Amniotic stem cell (primary cell): ENCODE measurements at places on chromosomes 6 and 20.

DNA sequence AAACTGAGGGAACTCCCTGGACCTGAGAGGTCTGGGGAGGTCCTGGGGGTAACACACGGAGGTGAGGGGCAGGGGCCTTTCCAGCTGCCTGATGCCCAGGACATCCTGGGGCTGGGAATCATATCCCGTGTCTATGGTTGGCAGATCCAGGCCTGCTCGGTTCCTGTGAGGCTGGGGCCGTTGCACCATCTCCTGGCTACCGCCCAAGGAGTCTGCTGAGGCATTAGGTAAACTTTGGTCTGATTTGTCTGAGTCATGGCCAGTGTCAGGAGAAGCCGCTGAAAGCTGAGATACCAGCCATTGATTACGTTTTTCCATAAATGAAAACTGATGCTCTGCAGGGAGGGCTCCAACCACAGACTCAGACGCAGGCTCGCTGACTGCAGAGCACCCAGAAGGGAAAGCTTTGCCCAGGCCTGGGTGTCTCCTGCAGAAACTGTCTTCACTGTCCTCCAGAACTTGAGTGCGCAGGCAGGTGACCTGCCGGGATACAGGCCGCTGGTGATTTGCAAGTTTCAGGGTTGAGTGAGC lies 14.2 kb downstream of the TRAF3IP2 start:
- peak; percentile 99 for DNase-seq

DNA sequence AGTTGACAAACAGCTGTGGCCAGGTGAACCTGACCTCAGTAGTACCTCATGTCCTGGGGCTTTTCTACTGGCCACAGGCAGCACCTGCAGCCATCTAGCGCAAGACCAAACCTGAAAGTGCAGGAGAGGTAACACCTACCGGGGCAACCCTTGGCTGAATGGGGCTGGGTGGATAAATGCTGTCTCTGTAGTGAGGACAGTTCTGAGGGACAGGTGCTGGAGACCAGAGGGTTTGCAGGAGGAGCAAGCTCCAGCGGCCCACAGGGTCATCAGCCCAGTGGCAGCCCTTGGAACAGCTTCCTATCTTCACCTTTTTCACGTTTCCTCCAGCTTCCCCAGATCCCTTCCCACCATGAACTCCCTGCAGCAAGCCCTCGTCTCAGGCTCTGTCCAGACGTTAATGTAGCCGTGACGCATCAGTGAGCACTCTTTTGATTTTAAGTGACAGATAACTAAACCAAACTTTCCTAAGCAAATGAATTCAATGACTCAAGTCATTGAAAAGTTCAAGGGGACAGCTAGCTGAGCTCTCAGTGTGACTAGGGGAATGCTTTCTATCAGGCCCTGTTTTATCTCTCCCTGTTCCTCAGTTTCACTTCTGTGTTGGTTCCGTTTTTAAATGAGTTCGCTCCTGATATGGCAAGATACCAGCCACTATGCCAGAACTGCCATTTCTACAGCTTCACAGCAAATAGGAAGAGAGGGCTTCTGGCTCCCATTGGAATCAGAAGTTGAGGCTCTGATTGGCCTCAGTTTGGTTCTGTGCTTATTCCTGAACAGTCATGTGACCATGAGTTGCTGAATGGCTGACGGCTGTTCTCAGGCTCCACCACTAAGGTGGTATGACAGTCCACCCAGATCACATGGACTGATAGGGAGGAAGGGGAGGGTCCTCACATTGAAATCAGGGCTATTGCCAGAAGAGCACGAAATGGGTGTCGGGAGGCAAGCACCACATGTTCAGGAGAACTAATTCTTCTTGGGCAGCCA lies 12.1 kb upstream of the PFDN4 start:
- no peak for DNase-seq

DNA sequence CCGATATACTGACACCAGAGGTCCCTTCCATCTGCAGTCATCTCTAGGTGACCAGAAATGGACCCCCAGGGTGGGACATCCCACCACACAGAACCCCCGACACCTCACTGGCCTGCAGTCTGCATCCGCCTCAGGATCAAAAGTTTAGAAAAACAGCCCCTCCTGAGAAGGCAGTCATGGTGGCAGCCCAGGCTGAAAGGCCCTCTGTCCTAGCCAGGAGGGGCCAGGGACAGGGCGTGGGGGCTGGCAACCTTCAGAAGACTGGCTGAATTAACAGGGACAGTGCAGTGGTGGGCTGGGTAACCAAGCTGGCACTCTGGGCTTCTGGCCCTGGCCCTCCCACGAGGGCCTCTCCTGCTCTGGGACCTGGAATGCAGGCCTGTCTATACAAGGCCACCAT lies 34.3 kb upstream of the MDFI start:
- DNase-seq, result no peak

- no peak for DNase-seq
Observed at GRCh38 chr6:16089232-16090062, 39.4 kb upstream of the MYLIP start.

GRCh38 chr20:39399463-39399862 lies 437.3 kb downstream of the DHX35 start:
- DNase-seq, result no peak
